OCI-M1 (cell line): ENCODE measurements at places on chromosomes 6 and 20.
A peak's percentile ranks its signal among the peaks of the same experiment; 100 is the strongest.

DNA sequence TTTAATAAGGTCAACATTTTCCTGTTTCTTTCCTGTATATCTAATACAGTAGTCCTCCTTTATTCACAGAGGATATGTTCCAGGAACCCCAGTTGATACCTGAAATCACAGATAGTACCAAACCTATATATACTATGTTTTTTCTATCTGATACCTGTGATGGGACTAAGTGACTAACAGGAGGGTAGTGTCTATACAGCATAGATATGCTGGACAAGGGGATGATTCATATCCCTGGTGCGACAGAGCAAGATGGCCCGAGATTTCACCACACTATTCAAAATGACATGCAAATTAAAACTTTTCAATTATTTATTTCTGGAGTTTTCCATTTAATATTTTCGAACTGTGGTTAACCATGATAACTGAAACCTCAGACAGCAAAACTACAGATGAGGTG, 281.1 kb downstream of the LAMA2 start:
- DNase-seq, result no peak

DNA sequence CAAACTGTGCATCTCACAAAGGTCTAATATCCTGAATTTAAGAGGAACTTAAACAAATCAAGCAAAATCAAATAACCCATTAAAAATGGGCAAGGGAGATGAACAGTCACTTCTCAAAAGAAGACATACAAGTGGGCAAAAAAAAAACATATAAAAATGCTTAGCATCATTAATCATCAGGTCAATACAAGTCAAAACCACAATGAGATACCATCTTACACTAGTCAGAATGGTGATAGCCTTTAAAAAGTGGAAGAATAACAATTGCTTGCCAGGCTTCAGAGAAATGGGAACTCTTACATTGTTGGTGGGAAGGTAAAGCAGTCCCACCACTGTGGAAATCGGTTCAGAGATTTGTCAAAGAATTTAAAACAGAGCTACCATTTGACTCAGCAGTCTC, 646.7 kb upstream of the PTCHD4 start:
- no peak for DNase-seq

DNA sequence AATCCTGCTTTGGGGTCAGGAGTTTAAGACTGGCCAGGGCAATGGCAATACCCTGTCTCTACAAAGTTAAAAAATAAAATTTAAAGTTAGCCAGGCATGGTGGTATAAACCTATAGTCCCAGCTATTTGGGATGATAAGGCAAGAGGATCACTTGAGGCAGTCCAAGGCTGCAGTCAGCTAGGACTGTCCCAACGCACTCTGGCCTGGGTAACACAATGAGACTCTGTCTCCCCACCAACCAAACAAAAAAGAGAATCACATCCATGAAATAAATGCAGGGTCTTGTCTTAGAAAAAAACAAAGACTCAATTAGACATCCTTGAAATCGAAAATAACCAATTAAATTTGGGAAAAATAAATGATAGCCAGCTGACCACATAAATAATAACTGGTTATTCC, 88.9 kb downstream of the PHIP start:
- no peak for DNase-seq

DNA sequence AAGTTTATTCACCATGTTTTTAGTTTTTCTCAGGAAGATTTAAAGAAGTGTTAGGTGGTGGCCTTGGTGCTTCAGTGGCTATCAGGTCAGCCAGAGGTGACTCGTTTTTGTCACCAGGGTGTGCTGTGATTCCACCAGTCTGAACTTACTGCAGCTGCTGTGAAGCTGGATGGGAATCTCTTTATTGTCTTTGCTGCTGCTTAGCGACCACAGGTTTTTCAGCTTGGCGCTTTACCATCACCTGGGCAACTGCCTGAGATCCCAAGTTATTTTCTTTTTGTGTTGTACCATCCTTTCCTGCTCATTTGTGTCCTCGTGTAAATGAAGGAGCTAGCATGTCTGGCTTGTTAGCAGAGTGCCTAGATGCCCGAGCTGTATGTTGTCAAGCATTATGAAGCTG, 146.9 kb downstream of the MACROD2 start:
- peak; percentile 7 for DNase-seq

GRCh38 chr6:129651291-129651691, 58.7 kb downstream of the ARHGAP18 start:
- no peak for DNase-seq

- no peak for DNase-seq
Observed at GRCh38 chr6:70575899-70576495, 9.3 kb downstream of the SDHAF4 start.
